ENCODE measurements at places on chromosomes 16 and 17.

DNA sequence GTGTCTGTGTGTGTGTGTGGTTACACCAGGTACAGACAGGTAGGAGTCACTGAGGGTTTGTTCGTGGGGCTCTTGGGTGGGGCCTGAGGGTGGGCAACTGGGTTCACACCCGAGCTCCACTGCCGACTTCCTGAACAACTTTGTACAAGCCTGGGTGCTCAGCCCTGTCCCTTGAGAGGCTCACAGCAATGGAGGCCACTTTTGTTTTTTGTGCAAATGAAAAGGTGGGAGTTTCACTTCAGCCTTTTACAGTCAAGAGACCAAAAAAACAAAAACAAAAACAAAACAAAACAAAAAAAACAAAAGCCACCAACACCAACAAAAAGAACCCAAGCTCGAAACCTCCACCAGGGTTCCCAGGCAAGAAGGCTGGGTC is 2.4 kb downstream of the RHBDF2 start:
- no peak for DNase-seq

GRCh38 chr17:78873519-78874340 is 29.3 kb downstream of the CEP295NL start:
- no peak for DNase-seq

GRCh38 chr16:87033021-87033471 is 284.1 kb downstream of the C16orf95 start:
- no peak for DNase-seq

DNA sequence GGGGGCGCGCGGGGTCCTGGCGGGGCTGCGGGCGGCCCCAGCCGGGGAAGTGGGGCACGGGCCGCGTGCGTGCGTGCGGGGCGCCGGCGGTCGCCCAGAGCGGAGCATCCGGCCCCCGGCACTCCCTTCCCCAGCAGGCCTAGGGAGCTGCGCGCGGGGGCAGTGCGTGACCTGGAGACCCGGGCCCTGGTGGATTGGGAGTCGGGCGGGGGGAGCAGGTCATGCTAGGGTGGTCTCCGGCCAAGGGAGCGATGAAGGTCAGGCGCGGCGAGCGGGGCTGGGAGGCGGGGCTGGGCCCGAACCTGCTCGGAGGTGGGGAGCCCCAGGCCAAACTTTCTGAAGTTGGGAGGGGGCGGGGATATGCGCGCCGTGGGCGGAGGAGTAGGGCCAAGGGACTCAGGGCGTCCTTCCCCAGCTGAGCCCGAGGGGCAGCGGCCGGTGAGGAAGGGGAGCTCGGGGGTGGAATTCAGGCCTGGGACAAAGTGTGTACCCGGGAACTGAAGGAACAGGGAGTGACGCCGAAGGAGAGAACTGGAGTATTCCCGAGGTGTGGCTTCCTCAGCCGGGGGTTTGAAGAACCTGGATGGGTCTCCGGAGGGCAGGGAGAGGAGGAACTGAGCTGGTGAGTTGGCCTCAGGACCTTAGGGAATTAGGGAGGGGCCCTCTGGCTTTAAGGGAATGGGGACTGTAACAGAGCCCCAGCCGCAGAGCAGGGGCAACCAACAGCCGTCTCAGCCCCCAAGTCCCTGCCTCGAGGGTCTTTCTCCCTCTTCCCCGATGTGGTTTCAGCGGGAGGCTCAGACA is 589 bp downstream of the XYLT2 start:
- DNase-seq: no peak

- DNase-seq: peak; percentile 4
Measured at GRCh38 chr17:82938873-82939620, 99.2 kb upstream of the ZNF750 start.

- DNase-seq: no peak
Measured at GRCh38 chr16:67148656-67149275, 2.0 kb downstream of the B3GNT9 start.

DNA sequence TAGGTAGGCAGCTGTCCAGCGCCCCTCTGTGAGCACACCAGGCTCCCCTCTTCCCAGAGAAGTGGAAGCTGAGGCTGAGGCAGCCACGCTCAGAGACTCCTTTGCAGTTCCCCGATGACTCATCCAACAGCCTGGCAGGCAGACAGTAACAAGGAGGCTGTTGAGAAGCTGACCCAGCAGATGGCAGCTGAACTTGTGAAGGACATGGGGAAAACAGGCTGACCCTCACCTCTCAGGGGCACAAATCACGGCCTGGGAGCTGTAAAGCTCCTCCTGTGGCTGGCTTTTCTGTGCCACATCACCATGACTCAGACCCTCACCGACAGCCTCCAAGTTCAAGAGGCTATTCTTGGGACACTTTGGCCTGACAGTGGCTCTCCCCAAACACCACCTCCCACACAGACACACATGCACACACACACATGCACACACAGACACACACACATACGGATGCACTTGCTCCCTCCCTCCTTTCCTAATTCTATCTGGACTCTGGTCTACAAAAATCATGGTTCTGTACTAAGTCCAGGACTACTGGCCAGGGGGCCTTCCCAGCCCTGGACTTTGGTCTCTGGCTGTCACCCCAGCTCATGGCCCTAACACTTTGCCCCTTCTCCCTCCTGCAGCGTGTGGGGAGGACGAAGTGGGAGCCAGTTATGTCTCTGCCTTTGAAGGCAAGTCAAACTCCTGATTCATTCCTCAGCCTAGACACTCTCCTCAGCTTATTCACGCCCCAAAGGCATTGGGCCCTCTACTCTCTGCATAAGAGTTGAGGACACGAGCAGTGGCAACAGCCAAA is 23.2 kb downstream of the MAP3K14 start:
- DNase-seq: peak; percentile 74

- DNase-seq: no peak
Measured at GRCh38 chr17:68592682-68593641, 8.2 kb downstream of the FAM20A start.

DNA sequence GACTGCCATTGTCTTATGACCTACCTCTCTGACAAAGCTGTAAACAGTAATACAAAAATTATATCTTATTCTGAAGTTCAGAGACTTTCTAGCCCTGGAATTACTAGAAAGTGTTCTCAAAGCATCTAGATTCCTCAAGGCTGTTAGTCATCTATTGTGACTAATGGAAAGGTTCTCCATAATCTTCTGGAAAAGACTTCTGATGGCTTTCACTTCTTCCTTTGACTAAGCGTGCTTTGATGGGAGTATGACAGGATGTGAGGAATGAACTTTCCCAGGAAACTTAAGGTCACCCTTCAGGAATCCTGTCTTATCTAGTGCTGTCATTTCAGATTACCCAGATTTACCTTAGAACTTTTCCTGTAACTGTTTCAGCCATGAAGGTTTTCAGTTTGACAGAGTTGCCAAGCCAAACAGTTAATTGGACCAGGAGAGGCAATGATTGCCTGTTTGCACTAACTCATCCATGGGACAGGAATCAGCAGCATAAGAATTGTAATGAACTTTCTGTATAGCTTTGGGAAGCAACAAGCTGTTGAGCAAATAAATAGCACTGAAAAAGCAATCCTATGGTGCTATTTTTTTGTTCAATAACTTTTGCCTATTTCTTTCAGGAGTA is 43.5 kb downstream of the AP2B1 start:
- no peak for DNase-seq

DNA sequence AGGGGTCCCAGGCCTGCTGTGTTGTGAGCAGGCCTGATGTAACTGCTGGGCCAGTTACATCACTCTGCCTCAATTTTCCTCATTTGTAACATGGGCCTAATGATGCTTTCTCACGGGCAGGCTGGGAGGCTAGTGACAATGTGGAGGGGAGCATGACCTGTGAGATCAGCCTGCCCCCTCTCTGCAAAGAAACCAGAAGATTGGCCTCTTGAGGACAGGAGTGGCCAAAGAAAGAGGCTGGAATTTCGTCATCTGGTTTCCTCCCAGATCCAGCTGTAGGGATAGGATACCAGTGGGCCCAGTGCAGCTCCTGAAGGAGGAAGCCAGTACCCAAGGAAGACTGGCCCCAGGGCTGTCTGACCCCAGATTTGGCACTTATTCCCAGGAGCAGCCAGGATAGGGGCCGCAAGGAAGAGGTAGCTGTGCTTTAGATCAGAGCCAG is 615 bp upstream of the SREBF1 start:
- DNase-seq: no peak

DNA sequence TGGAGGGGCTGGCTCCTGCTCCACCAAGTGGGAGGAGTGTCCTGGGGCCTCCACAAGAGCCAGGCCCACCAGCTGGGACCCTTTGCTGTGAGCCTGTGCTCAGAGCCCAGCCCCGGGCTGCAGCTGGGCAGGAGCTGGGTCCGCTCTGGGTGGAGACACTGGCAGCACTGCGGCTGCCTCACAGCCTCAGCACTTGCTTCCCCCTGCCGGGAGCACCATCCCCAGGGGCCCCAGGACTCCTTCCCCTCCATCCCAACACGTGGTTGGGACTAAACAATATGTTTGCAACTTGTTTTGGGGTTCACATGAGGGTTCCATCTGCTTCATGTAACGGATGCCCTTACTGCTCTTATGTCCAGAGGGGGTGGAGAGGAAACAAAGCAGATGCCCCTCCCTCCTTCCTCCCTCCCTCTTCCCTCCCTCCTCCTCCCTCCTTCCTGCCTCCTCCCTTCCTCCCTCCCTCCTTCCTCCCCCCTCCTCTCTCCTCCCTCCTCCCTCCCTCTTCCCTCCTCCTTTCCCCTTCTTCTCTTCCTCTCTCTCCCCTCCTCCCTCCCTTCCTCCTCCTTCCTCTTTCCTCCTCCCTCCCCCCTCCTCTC is 16.3 kb upstream of the CBFA2T3 start:
- no peak for DNase-seq

DNA sequence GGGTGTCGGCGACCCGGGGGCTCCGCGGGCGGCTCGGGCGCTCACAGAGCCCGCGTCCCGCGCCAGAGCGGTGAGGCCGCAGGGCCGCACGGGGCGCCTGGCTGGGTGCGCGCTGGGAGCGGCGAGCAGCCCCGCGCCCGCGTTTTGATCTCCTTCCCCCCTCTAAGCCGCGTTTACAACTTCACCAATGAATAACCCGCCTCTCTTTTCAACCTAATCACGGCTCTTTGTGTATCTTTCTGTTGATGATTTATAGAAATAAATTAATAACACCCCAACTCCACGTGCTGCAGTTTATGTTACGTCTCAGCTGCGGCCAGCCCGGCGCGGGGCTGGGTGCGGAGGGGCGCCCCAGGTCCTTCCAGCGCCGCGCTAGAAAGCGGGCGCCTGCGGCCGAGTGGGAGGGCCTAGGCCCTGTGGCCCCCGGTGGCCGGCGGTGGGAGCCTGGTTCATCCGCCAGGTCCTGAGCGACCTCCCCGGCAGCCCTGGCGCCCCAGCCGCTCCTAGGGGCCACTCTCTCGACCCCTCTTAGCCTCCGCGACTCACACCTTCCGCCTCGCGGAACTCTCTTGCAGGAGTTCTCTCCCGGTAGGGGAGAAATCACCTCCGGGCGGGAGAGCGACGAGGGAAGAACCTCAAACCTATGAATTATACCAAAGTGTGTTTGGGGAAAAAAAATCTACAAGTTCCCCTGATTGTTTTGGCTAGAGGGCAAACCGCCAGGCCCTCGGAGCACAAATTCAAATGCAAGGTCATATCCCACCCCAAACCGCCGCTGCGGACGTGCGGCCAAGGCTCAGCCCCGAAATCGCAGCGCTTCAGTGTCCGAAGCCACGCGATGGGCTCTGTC is 1.9 kb downstream of the HNF1B start:
- DNase-seq: no peak

GRCh38 chr16:26952411-26952810 is 114.3 kb upstream of the C16orf82 start:
- no peak for DNase-seq

- DNase-seq: peak; percentile 77
Measured at GRCh38 chr16:4517812-4518680, 20.5 kb downstream of the CDIP1 start.

Data from BE2C (cell line).